ENCODE measurements at places on chromosomes 1 and 21.

DNA sequence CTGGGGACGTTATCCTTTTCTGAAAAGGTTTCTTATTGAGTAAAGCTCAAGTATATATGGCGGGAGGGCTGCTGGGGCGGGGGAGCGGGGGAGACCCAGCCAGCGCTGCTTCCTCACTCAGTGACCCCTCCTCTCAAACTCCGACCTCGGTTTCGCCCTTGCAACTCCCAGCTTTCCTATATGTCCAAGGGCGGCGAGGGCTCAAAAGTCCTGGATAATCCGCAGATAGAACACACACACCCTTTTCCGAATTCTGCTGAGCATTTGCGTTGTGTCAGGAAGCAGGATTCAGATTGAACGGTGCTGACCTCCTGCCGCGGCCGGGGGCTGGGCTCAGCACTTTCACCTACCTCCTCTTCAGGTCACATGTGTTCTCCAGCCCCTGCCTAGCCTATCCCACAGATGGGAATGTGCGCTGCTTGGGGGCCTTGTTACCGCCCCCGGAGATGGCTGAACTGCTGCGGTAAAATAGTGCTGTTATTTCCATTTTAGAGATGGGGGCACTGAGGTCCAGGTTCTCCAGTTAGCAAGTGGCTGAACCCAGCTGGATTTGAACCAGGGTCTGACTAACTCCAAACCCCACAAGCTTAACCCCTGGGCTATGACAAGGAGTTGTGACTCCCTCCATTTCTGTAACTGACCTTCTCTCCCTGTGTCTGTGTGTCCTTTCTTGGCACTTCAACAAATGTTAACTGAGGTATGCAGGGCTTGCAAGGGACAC lies 795 bp upstream of the AHDC1 start:
- DNase-seq: no peak

DNA sequence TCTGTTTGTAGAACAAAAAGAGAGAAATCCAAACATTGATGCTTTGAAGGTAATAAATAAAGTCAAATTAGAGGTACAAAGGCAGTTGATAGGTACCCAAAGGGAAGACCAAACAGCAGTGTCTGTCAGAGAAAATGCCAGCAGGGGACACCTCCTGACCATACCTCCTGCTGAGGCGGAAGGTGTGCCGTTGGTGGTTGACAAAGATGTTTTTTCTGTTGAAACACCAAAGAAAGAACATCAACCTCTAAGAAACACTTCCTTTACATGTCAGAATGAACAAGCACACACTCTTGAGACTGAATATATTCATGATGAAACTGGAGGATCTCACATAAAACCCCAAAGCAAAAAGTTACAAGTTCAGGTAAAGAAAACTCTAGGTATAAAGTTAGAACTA lies 128.3 kb downstream of the MACF1 start:
- DNase-seq: no peak

- DNase-seq: no peak
These were observed 23.6 kb downstream of the TMEM201 start for GRCh38 chr1:9612162-9612845.

DNA sequence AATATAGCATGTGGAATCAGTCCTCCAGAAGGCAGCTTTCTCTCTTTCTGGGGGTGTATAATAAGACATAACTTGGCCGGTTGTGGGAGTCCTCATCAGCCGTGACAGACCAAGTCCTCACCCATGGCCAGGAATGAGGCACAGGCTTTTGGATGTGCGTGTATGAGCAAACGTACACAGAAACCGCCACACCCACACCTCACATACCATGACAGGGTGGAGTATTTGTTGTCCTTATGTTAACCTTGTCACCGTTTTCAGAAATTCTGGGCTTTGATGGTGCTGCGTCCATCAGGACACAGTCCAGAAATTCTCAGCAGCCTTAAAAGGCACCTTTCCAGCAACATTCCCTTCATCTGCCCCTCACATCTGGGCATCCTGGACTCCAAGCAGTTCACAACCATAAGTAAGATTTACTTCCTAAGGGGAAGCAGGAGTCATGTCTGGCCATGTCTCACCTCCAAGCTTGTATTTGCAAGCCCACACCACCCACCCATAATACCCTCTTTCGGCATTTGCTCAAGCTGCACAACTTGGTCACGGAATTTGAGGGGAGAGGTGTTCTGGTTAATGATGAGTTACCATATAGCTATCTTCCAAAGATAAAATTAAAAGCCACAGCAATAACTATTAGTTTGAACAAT lies 12.4 kb downstream of the C1orf116 start:
- DNase-seq: no peak

GRCh38 chr1:6208723-6209660 lies 3.1 kb downstream of the RNF207 start:
- peak; percentile 22 for DNase-seq

GRCh38 chr1:211628417-211628816 lies 47.0 kb downstream of the NEK2 start:
- no peak for DNase-seq

DNA sequence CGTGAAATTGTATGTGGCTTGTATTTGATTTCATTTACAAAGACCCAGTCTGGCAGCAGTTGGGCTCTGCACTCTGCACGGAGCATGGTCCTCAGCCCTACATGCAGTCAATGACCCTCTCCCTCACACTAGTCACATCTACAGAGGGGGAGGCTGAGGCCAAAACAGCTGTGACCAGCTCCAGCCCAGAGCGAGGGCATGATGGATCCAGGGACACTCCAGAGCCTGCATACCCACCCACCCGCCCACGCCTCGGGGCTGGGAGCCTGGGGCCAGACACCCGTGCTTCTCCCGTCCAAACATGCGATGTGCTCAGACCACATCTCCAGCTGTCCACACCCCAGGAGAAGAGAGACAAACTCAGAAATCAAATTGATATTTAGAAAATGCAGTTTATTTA lies 14.0 kb upstream of the PRDM16 start:
- DNase-seq: no peak

- no peak for DNase-seq
These were observed 162.9 kb upstream of the C1orf174 start for GRCh38 chr1:4062992-4063391.

GRCh38 chr1:169495046-169495775 lies 9.5 kb upstream of the SLC19A2 start:
- DNase-seq: no peak

DNA sequence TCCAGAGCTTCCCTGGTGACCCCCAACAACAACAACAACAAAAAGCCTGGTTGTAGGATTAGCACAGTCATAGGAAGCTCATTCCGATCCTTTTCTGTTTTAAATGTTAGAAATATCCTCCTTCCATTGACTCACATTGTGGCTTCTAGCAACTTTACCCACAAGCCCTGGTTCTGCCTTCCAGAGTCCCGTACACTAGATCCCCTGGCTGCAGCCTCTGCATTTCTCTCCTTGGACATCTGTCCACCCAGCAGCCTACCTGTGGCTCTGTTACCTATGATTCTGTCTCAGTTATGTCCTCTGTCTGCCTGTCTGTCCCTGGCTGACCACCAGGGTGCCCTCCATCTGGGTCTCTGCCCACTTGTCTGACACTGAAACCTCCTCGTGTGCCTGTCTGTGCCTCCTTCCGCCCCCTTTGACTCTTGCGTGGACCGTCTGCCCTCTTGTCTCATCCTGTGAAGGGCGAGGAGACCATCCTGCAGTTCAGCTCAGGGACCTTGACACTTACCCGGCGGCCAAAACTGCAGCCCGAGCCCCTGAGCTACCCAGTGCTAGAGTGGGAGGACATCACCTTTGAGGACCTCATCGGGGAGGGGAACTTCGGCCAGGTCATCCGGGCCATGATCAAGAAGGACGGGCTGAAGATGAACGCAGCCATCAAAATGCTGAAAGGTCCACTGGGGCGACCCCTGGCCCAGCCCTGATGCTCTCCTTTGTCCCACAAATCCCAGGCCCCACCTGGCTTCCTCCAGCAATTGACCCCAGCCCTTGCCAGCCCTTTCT lies 16.1 kb downstream of the TIE1 start:
- DNase-seq: no peak

- no peak for DNase-seq
These were observed 102.8 kb downstream of the GDAP2 start for GRCh38 chr1:117826540-117827078.

- DNase-seq: no peak
These were observed 163.8 kb downstream of the COL24A1 start for GRCh38 chr1:85992791-85993190.

DNA sequence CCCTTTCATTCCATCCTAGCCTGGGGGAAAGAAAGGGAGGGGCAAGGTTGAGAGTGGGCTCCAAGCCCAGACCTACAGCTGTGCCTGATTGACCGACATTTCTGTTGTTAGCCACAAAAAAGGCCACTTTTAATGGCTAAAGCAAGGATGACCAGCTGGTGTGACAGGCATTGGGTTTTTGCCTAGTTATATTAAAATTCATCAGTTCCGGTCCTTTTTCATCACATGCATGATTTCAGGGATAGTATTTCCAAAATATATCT lies 192.3 kb downstream of the ZNF326 start:
- DNase-seq: no peak

- DNase-seq: no peak
These were observed 652.9 kb upstream of the USP24 start for GRCh38 chr1:55868026-55868425.

DNA sequence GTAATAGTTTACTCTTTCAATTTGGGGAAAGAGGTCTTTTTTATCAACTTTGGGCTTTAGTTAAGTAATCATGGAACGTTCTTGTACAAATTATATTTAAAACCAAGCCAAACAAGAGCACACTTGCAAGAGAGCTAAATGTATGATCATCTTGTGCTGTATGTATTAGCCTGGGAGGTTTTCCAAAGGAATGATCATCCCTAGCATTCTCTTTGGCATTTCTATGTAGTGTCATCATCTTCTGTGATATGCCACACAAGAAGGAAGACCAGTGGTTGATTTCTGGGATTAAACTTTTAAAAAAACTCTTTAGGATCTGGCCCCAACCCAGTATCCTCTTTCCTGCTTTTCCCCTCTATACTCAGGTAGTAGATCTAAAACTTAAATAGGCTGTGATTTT lies 38.4 kb upstream of the KCNQ4 start:
- no peak for DNase-seq

DNA sequence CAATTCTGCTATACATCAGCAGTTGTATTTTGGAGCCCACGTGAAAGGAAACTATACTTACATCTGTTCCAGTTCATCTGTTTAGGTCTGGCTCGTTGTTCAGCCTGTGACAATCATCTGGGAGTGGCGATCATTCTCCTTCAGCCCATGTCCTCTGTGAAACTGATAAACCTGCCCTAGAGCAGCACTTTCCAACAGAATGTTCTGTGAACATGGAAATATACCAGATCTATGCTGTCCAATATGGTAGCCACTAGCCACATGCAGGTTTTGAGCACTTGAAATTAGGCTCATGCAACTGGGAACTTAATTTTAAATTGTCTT lies 24.5 kb upstream of the COQ8A start:
- DNase-seq: no peak

- no peak for DNase-seq
These were observed 39.4 kb upstream of the EPS15 start for GRCh38 chr1:51558375-51558924.

DNA sequence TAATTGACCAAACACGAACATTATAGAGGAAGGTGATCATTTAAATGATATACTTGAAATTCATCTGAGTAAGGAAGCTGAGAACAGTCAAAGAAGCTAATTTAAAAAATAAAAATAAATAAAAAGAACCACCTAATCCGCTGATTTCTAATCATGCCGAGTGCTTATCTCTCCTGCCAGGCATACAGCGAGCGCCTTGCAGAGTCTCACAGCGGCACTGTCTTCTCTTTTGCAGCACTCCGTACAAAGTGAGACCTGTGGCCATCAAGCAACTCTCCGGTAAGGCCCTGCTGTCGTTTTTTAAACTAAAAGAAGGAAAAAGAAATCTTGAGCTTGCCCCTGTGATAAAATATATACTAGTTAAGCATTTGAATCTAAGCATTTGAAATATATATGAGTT lies 45.3 kb downstream of the PDE9A start:
- DNase-seq: no peak

GRCh38 chr1:179302070-179302469 lies 8.5 kb downstream of the SOAT1 start:
- DNase-seq: no peak

DNA sequence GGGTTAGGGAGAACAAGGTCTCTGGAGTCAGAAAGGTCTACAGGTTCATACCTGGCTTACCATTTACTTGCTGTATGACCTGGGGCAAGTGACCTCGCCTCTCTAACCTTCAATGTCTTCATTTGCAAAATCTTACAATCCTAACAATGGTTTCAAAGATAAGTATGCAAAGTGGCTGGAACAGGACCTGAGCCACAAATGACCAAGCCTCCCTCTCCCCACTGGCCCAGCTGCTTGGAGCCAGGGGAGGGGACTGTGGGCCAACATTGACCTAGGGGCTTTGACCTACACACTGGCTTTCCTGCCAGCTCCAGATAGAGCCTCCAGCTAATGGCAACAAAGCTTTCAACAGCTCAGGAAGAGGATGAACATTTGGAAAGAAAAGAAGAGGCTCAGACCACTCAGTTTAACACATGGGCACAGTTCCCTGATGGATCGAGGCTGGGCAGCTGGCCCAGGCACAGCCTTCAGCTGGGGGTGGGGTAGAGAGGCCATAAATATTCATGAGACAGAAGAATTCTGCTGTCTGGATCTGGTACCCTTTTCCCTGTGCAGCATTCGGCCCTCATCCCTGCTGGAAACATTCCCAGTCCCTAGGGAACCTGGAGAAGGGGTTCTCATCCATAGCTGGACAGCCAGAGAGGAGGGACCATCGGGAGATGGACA lies 12.9 kb downstream of the PTAFR start:
- no peak for DNase-seq

DNA sequence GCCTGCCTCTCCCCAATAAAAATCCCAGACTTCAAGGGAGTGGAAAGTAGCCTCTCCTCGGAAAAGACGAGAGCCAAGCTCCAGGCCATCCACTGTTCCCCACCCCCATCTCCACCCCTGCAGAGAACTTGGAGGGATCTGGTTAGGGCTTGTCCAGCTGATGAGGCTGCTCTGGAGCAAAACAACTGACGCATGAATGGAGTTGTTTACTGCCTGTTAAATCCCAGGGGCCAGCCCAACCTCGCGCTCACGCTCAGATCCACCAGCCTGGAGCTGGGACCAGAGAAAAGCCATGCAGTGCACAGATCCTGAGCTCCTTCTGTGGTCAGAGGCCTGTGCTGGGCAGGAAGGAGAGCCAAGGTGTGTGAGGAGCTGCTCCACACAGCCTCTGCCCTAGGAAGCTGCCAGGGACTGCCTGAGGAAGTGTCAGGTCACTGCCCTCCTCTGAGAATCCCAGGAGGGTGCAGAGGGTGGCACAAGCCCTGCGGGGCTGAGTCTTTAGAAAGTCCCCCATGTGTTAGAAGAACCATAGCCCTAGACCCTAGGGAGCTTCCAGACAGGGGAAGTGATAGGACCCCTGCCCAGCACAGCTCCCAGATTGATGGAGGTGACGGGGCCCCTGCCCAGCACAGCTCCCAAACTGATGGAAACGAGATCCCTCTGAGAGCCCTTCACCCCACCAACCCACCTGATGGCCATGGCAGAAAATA lies 109.0 kb upstream of the IPO9 start:
- no peak for DNase-seq

- DNase-seq: peak; percentile 34
These were observed 283.5 kb downstream of the S1PR1 start for GRCh38 chr1:101520302-101520701.

DNA sequence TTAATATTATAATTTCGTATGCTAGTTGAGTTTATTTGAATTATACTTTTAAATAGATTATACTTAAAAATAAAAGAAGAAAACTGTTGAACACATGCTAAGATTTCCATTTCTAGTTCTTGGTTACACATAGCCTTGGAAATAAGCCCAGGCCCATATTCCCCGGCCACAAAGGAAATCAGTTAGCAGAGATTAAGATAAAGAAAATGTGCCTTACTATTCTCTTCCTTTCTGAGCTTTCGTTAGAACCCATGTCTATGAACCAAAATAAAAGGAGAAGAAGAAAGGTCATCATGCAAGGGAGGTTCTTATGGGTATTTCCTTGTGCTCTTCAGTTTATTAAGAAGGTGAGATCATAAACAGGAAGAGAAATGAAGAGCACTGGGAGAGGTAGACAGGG lies 32.3 kb upstream of the CRP start:
- no peak for DNase-seq

Data from CD4-positive, alpha-beta T cell treated with Interleukin-17A for 1 hour (primary cell).